ENCODE measurements at places on chromosomes 3 and 15. TPM values are rescaled to one million over a fixed set of nuclear protein-coding genes. Genes with fewer than 3 reads are reported as not detected.

Gene TUSC7
- not detected for total RNA-seq

Gene GOLGA6B
- not detected for total RNA-seq

Gene PATL2
- total RNA-seq: 0.13 TPM

Gene DCUN1D1
- total RNA-seq: 19.8 TPM

Gene AMOTL2
- 41.6 TPM for total RNA-seq

Gene UROC1
- total RNA-seq: not detected

Gene CPNE4
- total RNA-seq: not detected

Gene TAGLN3
- total RNA-seq: not detected

Gene CSTA
- total RNA-seq: not detected

Gene TBC1D5
- total RNA-seq: 50.8 TPM

Gene PLSCR5
- total RNA-seq: not detected

Gene HHLA2
- not detected for total RNA-seq

Gene WDR53
- total RNA-seq: 6.3 TPM

Gene CRTC3
- total RNA-seq: 6.8 TPM

Gene DUT
- 38.0 TPM for total RNA-seq

Gene RAD51
- total RNA-seq: 3.7 TPM

Gene GP5
- total RNA-seq: 0.13 TPM

Gene DZIP3
- 3.5 TPM for total RNA-seq

Gene ZNF620
- total RNA-seq: 5.6 TPM

Gene SGO1
- total RNA-seq: 1.8 TPM

Gene CCR8
- total RNA-seq: not detected

Gene ZNF660
- 0.76 TPM for total RNA-seq

Gene GALNT15
- 29.1 TPM for total RNA-seq

Gene GOLGA8K
- total RNA-seq: 0.39 TPM

Gene RBPMS2
- 0.25 TPM for total RNA-seq

Gene NEK11
- 2.3 TPM for total RNA-seq

Gene MED12L
- 0.13 TPM for total RNA-seq

Gene FOXB1
- total RNA-seq: not detected

Gene MASP1
- total RNA-seq: 0.77 TPM

Gene NOX5
- total RNA-seq: not detected

Gene ADPRH
- total RNA-seq: 8.7 TPM

Gene CSPG5
- total RNA-seq: 0.26 TPM

Gene TNNC1
- not detected for total RNA-seq

Gene MYEF2
- 8.6 TPM for total RNA-seq

Gene DAZL
- total RNA-seq: not detected

Gene UBA7
- total RNA-seq: 37.4 TPM

Gene LPCAT4
- total RNA-seq: 3.3 TPM

Gene LRRC34
- 3.1 TPM for total RNA-seq

Gene LRRN1
- total RNA-seq: not detected

Gene STOML1
- total RNA-seq: 13.7 TPM

Gene SLC27A2
- total RNA-seq: 3.7 TPM

Gene PROS1
- 9.0 TPM for total RNA-seq

Gene TLR9
- total RNA-seq: not detected

Gene SCAANT1
- not detected for total RNA-seq

Gene RPP25
- total RNA-seq: 20.0 TPM

Gene TM6SF1
- 34.4 TPM for total RNA-seq

Gene ITIH3
- 0.64 TPM for total RNA-seq

Gene ADGRG7
- total RNA-seq: not detected

Gene APBA2
- 22.7 TPM for total RNA-seq

Gene BNIP2
- total RNA-seq: 116 TPM

Measured in dermis microvascular lymphatic vessel endothelial cell (primary cell).